ENCODE measurements at places on chromosomes 2 and 18. TPM values are rescaled to one million over a fixed set of nuclear protein-coding genes. Genes with fewer than 3 reads are reported as not detected.

- H3K36me3 ChIP-seq = no peaks in the 10 kb centered on the region
- H3K27ac ChIP-seq = no peak overlapping the region
- no peaks in the 10 kb centered on the region for H3K4me1 ChIP-seq
- no peak overlapping the region for H3K4me3 ChIP-seq
- DNase-seq = no peak
Measured at GRCh38 chr2:222043897-222044296, 254.9 kb downstream of the PAX3 start.

GRCh38 chr2:54259413-54260240, 3.6 kb upstream of the TSPYL6 start:
- H3K36me3 ChIP-seq = peaks cover 2% of the 10 kb centered on the region
- no peak overlapping the region for H3K4me3 ChIP-seq
- no peak for DNase-seq
- no peak overlapping the region for H3K27ac ChIP-seq

- no peaks in the 10 kb centered on the region for H3K36me3 ChIP-seq
- no peak overlapping the region for H3K27ac ChIP-seq
- no peak overlapping the region for H3K4me3 ChIP-seq
Measured at GRCh38 chr18:38322206-38322605, 756.6 kb upstream of the CELF4 start.

GRCh38 chr18:5064841-5065370, 132.2 kb downstream of the AKAIN1 start:
- H3K36me3 ChIP-seq = no peaks in the 10 kb centered on the region
- no peak for DNase-seq
- peaks cover 9% of the 10 kb centered on the region for H3K27me3 ChIP-seq
- no peaks in the 10 kb centered on the region for H3K4me1 ChIP-seq
- H3K27ac ChIP-seq = no peak overlapping the region

- no peak overlapping the region for H3K4me3 ChIP-seq
- no peak overlapping the region for H3K27ac ChIP-seq
- DNase-seq = no peak
- no peaks in the 10 kb centered on the region for H3K4me1 ChIP-seq
Measured at GRCh38 chr2:108171657-108172056, 68.1 kb upstream of the SULT1C3 start.

- H3K27ac ChIP-seq = no peak overlapping the region
- no peaks in the 10 kb centered on the region for H3K36me3 ChIP-seq
- no peak for DNase-seq
- H3K4me1 ChIP-seq = peaks cover 14% of the 10 kb centered on the region
- no peak overlapping the region for H3K4me3 ChIP-seq
- peaks cover 19% of the 10 kb centered on the region for H3K27me3 ChIP-seq
Measured at GRCh38 chr2:54681416-54681815, 42.0 kb upstream of the EML6 start.

GRCh38 chr2:29544031-29544430, 377.4 kb downstream of the ALK start:
- peaks cover 53% of the 10 kb centered on the region for H3K27me3 ChIP-seq
- H3K4me1 ChIP-seq = peaks cover 2% of the 10 kb centered on the region
- no peak overlapping the region for H3K27ac ChIP-seq
- H3K36me3 ChIP-seq = no peaks in the 10 kb centered on the region

DNA sequence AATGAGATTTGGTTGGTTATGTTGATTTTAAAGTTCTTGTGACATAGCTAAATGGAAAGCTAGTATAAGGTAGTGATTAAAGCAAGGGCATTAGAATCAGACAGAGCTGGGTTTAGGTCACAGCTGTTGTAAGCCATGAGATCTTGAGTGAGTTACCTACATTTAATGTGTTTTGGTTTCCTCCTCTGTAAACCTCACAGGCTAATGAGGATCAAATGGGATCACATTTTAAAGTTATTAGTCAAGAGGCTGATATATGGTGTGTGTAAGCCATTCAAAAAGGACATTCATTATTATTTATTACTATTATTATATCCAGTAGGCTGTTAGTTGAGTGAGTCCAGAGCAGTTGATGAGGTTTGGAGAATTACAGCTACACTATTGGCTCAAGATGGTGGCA, 416.2 kb downstream of the IRS1 start:
- H3K36me3 ChIP-seq = no peaks in the 10 kb centered on the region
- H3K27me3 ChIP-seq = no peaks in the 10 kb centered on the region
- H3K4me3 ChIP-seq = no peak overlapping the region
- H3K4me1 ChIP-seq = no peaks in the 10 kb centered on the region
- H3K27ac ChIP-seq = no peak overlapping the region

GRCh38 chr18:35736696-35737095, 155.2 kb downstream of the GALNT1 start:
- peaks cover 8% of the 10 kb centered on the region for H3K27me3 ChIP-seq
- DNase-seq = no peak
- H3K4me1 ChIP-seq = no peaks in the 10 kb centered on the region
- no peak overlapping the region for H3K4me3 ChIP-seq

DNA sequence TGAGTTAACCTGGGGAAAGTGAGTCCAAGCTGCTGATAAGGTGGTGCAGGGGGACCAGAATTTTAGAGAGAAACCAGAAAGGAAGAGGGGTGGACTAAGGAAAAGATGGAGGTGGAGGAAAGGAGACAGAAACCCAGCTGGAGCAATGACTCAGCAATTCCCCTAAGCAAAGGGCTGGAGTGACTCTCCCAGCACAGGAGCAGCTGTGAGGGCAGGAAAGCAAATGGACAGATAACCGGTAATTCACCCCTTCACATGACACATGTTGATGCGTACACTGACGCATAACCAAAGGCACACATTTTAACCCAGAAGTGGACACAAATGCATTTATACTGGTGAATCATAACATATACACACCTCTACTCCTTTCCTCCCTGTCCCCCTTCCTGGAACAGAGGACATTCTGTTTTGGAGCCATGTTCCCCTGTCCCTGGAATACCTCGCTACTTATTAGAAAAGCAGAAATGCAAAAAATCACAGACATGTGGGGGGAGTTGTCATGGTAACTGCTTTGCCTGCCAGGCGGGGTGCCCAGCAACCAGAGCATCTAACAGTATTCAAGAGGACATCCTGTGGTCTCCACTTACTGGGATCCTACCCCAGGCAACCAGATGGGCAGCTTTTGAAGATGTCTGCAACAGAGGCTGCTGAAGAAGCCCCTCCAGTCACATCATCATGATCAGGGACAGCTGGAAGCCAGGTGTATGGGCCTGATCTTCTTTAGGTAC, 4.7 kb downstream of the CDK5R2 start:
- H3K27me3 ChIP-seq = peaks cover 63% of the 10 kb centered on the region
- no peak overlapping the region for H3K27ac ChIP-seq
- H3K4me3 ChIP-seq = no peak overlapping the region
- H3K4me1 ChIP-seq = peaks cover 9% of the 10 kb centered on the region
- no peak for DNase-seq

- no peaks in the 10 kb centered on the region for H3K27me3 ChIP-seq
- peak overlapping the region; percentile 99 for H3K4me3 ChIP-seq
- peaks cover 8% of the 10 kb centered on the region for H3K4me1 ChIP-seq
- H3K27ac ChIP-seq = no peak overlapping the region
Measured at GRCh38 chr18:21112543-21113105, 1.0 kb upstream of the ROCK1 start.

DNA sequence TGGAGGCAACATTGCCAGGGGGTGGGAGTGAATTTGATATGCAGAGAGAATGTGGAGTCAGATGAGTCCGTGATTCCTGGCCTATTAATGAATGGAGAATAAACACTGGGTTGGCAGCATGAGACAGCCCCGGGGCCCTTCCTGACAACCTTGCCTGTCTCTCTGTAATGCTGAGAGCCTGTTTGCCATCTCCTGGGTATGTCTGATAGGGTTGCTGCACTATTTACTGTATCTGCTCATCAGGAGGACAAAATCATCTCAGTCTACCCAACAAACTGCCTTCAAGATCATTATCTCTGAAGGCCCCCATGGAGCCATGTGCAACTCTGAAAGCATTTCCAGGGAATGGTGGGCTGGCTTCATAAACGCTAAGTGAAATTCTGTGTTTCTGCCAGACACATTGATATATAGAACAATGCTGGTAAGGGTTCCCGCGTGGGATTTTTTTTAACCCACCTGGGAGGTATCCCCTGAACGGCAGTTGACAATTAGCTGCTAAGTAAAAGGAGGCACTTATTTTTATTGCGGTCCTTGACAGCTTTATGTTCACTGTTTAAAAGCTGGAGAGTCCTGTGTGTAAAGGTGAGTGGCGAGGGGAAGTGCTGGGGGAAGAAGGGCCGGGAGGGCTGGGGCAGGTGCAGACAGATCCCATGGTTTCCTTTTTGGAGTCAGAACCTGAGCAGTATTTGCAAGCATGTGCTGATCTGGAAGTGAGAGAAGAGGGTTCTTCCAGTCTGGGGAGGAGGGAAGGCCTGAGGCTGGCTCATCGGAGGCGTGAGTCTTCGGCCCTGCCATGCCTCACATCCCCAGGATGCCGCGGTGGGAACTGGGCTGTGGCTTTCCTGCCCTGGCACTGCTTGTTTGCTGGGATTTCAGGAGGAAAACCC, 64.8 kb downstream of the ARHGAP25 start:
- peak overlapping the region; percentile 66 for H3K27ac ChIP-seq
- H3K27me3 ChIP-seq = no peaks in the 10 kb centered on the region
- peaks cover 48% of the 10 kb centered on the region for H3K4me1 ChIP-seq
- DNase-seq = no peak

GRCh38 chr2:179181002-179181401, 83.6 kb downstream of the SESTD1 start:
- DNase-seq = no peak
- no peak overlapping the region for H3K4me3 ChIP-seq
- H3K4me1 ChIP-seq = no peaks in the 10 kb centered on the region
- H3K27ac ChIP-seq = no peak overlapping the region
- no peaks in the 10 kb centered on the region for H3K27me3 ChIP-seq

GRCh38 chr18:68263481-68263880, 451.4 kb downstream of the TMX3 start:
- H3K4me3 ChIP-seq = no peak overlapping the region
- no peaks in the 10 kb centered on the region for H3K4me1 ChIP-seq
- no peak overlapping the region for H3K27ac ChIP-seq
- no peaks in the 10 kb centered on the region for H3K27me3 ChIP-seq
- H3K36me3 ChIP-seq = no peaks in the 10 kb centered on the region

DNA sequence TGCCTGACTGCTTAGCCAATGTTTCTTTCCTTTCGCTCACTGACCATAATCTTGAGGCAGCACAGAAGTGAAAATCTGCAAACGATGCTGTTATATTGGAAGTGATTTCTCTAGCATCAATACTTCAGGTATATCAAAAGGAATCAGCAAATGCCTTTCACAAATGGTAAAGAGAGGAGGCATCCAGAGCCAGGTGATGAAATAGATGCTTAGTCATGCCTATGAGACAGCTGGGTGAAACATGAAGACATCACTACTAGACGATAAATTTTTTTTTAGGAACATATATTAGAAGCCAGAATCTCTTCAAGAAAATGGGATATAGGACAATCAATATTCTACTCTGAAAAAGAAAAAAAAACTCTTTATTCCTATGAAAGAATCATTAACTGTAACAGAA, 249.2 kb upstream of the SLC39A10 start:
- no peak overlapping the region for H3K27ac ChIP-seq
- H3K4me1 ChIP-seq = peaks cover 6% of the 10 kb centered on the region
- DNase-seq = no peak
- no peak overlapping the region for H3K4me3 ChIP-seq

DNA sequence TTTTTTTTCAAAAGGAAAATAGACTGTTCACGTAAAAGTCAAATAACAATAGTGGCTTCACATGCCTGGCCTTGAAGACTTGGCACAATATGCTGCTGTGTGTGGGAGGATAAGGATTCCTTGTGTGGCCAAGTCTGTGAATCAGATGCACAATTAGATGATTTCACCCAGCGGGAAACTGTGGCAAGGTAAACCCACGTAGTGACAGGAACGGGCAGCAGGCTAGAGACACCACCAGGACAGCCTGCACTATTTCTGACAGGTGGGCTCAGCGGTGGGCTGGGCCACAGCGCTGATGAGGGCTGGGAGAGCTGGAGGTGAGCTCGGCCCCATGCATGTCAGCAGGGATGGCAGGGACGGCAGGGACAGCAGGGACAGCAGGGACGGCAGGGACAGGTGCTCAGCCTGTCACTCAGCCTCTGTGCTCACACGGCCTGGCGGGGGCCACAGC, 21.6 kb downstream of the SNORC start:
- H3K4me1 ChIP-seq = peaks cover 6% of the 10 kb centered on the region
- H3K36me3 ChIP-seq = no peaks in the 10 kb centered on the region
- no peak overlapping the region for H3K27ac ChIP-seq
- H3K27me3 ChIP-seq = peaks cover 41% of the 10 kb centered on the region
- no peak overlapping the region for H3K4me3 ChIP-seq
- no peak for DNase-seq

GRCh38 chr2:38075507-38076151, at the start of gene CYP1B1:
Gene CYP1B1, minus strand, starts transcription at chr2:38076151. Its CDS starts 763 bp downstream, at chr2:38075388.
- H3K27ac ChIP-seq = no peak within 1 kb of the TSS
- H3K27me3 ChIP-seq = peaks cover 60% of the 10 kb centered on the region
- peaks cover 3% of the 10 kb centered on the region for H3K36me3 ChIP-seq
- peaks cover 8% of the 10 kb centered on the region for H3K4me1 ChIP-seq

- no peaks in the 10 kb centered on the region for H3K4me1 ChIP-seq
- H3K27me3 ChIP-seq = peaks cover 46% of the 10 kb centered on the region
- DNase-seq = no peak
- H3K4me3 ChIP-seq = no peak overlapping the region
- no peak overlapping the region for H3K27ac ChIP-seq
- peaks cover 2% of the 10 kb centered on the region for H3K36me3 ChIP-seq
Measured at GRCh38 chr2:60510713-60511112, 42.7 kb downstream of the BCL11A start.

GRCh38 chr2:2252179-2252578, 78.9 kb downstream of the MYT1L start:
- no peaks in the 10 kb centered on the region for H3K27me3 ChIP-seq
- H3K4me3 ChIP-seq = no peak overlapping the region
- no peaks in the 10 kb centered on the region for H3K4me1 ChIP-seq
- no peaks in the 10 kb centered on the region for H3K36me3 ChIP-seq

DNA sequence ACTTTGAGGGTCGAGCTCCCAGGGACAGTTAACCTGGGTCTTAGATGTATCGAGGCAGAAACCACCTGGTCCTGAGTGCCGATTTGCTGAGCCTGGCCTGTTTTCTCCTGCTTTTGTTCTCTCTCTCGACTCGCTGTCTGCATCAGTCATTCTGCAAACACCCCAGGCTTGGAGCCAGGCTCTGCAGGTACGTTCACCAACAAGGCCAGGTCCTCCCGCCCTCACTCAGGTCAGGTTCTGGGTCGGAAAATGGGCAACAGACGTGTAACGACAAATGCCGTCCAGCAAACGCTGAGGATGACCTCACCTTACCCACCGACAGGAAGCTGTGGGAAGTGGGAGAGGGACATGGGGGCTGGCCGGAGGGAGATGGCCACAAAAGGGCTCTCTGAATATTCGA, 57.7 kb upstream of the PXDN start:
- peaks cover 19% of the 10 kb centered on the region for H3K27me3 ChIP-seq
- H3K4me1 ChIP-seq = no peaks in the 10 kb centered on the region
- H3K27ac ChIP-seq = no peak overlapping the region
- DNase-seq = no peak
- H3K4me3 ChIP-seq = no peak overlapping the region
- H3K36me3 ChIP-seq = no peaks in the 10 kb centered on the region

The ALPG gene
- total RNA-seq = not detected

The SETBP1 gene
- total RNA-seq = 3.6 TPM

The SERPINB13 gene
- not detected for total RNA-seq

The DTNA gene
- total RNA-seq = not detected

The CTIF gene
- total RNA-seq = 7.3 TPM

The GALNT3 gene
- total RNA-seq = 6.7 TPM

The SLC25A12 gene
- total RNA-seq = 11.0 TPM

The IL1R1 gene
- total RNA-seq = 14.3 TPM

The CMPK2 gene
- 5.9 TPM for total RNA-seq

The TUBA3E gene
- total RNA-seq = not detected

The MGAT4A gene
- 187 TPM for total RNA-seq

The FAM168B gene
- 56.1 TPM for total RNA-seq

Data from T-helper 17 cell (primary cell).